ENCODE measurements at places on chromosomes 5 and 9. TPM values are rescaled to one million over a fixed set of nuclear protein-coding genes. Genes with fewer than 3 reads are reported as not detected.

GRCh38 chr9:23342291-23342690, 483.7 kb downstream of the ELAVL2 start:
- DNase-seq, result no peak

DNA sequence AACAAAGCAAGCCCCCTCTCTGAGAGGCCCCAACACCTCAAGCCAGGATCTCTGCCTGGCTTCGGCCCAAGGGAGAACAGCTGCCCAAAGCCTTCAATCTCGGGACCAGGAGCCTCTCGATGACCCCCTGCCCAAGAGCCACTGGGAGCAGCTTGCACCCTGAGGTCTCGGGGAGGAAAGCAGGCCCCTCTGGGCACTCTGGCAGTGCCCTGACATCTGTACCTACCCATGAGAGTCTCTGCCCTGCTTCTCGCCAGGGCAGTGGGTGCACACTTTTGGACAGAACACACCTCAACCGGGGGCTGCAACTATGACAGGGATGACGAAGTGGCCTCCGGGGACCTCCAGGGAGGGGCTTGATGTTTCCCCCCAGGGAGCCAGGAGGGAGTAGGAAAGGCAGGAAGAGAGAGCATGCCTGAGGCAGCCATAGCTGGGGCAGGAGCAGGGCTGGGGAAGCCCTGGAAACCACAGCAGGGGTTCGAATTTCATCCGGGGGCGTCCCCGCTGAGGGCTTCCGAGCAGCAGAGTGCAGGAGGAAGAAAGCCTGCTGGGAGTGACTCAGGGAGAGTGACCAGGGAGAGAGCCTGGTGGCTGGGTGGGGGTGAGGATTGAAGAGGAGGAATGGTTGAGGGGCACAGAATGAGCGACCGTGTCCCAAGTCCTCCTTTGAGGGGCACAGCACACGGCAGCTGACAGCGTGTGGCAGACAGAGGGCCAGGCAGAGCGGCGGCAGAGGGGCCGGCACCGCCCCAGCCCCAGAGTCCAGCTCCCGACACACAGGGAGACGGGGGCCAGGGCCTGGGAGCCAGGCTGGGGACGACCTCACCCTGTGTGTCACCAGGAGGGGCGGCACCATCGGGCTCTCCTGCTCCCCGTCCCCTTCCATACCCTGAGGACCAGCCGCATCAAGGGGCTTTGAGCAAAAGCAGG, 1.8 kb downstream of the LPCAT1 start:
- no peak for DNase-seq

DNA sequence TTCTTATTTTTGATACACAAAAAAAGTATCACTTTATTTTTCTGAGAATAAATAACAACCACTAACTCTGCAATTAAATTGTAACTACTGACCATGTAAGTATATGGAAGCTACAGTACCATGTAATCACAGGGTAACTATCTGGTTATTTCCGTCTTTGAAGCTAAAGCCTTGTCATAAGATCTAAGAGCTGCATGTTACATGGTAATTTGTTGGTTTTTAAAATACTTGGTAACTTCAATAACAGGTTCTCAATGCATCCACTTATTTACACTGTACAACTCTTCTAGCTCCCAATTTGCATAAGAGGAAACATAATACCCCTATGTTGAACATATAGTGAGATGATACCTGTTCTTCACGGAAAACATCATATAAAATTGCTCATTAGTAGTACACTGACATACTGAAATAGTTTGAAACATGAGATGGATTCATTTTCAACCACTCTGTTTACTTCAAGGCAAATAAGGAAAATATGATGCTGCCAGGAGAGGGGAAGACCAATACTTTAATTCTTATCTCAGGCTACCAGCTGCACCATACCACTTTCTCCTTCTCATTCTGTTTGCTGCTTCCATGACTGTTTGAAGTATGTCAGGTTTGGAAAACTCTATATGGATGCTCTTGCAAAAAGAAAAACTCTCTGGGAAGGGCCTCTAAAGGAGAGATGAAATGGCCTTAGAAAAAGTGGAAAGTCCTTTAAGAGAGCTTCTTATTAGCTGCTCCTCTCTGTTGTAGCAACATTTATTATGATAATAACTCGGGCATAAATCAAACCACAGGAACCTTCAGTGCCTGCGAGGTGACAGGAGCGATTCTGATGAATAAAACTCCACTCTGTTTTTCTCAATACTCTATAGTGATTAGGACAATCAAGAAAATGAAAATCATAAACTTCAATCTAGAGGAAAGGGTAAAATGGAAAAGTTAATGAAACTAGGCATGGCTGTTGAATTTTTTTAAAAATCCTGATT, 150.2 kb downstream of the KIAA0825 start:
- DNase-seq, result no peak

- DNase-seq, result no peak
Measured at GRCh38 chr9:125580701-125581286, 126.2 kb downstream of the MAPKAP1 start.

ANKS6 gene
- polyA plus RNA-seq, result 33.2 TPM
